ENCODE measurements at places on chromosomes 11 and 22.

GRCh38 chr11:80873310-80873999 lies 1432.6 kb upstream of the TENM4 start:
- DNase-seq, result no peak

DNA sequence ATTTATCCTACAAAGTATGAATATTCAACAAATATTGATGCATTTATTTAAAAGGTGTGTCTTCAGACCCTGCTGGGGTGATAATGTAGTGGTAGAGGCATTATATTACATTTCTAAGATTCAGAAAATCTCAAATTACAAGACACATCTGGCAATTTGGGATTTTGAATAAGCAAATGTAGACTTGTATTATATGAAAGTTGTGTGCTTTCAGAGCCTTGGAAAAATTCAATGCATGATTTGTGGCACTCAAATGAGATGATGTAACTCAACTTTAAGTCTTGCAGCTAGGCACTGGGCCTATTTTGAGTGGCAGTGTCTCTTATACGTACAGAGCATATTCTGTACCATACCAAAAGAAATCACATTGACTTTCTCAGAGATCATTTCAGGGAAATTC lies 214.4 kb downstream of the ETS1 start:
- DNase-seq, result no peak

DNA sequence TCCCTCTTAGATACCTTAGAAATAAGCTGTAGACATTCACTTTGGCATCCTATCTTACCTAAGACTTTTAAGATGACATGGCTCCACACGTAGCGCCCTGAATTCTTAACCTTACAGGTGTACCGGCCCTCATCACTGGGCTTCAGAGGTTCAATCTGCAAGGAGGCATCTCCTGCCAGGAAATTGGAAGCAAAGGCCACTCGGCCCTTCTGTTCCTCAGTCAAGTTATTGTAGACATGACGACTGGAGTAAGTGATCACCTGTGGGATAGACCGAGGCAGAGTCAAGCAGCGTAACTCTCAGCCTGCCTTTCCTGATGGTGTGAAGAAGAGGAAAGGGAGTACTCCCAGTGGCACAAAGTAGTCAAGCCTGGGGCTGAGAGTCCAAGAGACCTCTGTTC lies 22.5 kb upstream of the HSPA8 start:
- no peak for DNase-seq

DNA sequence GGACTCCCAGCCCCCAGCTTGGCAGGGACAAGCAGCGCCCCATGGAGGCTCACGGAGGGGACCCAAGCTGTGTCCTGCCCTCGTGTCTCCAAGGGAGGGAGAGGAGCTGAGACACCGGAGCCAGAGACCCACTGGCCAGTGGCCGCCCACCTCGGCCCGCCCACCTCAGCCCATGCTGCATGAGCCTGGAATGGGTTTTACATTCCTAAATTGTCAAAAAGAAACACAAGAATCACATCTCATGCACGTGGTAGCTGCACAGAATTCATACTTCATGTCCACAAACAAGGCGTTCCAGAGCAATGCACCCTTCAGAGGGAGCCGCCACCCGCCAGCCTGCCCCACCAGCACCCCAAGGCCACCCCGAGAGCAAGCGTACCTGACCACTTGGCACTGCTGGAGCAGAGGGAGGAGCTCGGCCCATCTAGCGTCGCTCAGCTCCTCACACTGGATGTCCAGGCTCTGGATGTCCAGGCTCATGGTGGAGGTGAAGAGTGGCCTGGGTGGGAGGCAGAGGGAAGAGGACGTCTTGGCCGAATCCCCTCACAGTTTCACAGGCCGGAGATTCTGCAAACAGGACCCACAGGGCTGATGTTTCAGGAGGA lies 5.3 kb downstream of the RNH1 start:
- DNase-seq, result no peak

- DNase-seq, result no peak
Measured at GRCh38 chr22:37079158-37079557, 27.6 kb downstream of the KCTD17 start.

- DNase-seq, result no peak
Measured at GRCh38 chr11:26072614-26073153, 259.2 kb upstream of the ANO3 start.

GRCh38 chr11:73141309-73142127 lies 600 bp downstream of the FCHSD2 start:
- DNase-seq, result no peak

DNA sequence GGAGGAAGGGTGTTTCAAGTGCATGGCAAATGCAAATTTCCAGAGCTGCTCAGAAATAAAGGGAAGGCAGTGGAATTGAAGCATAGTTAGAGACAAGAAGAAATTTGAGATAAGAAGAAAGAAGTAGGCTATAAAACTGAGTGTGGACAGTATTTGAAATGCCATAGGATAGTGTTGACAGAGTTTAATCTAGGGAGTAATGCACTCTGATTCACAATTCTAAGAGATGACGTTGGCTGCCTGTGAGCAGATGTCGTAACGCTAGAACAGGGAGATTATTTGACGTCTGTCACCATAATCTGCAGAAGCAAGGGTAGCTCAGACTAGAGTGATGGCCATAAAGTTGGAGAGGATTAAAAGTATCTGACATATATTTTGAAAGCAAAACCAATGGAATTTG lies 389.9 kb upstream of the KIRREL3 start:
- DNase-seq, result no peak

DNA sequence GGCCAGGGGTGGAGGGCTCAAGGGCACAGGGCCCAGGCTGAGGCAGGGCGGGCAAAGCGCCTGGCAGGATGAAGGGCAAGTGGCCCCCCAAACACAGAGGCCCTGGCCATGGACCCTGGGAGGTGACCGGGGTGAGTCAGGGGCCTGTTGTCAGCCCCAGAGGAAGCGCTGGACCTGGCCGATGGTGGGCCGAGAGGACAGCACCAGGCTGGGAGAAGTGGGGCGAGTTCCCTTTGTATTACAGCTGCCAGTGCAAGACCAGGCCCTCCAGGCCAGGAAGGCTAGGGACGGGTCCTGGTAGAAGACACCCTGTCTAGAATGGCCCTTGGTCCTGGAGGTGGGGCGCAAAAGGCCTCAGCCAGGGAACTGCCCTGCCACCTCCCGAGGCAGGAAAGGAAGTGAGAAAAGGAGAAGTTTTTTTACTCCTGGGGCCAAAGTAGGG lies 12.8 kb downstream of the CXCR5 start:
- no peak for DNase-seq

- DNase-seq, result no peak
Measured at GRCh38 chr11:14973621-14974514, 1.7 kb upstream of the CALCA start.

- no peak for DNase-seq
Measured at GRCh38 chr11:66227700-66228099, 40.7 kb upstream of the RAB1B start.

GRCh38 chr11:110329445-110329844 lies 33.0 kb upstream of the RDX start:
- no peak for DNase-seq

DNA sequence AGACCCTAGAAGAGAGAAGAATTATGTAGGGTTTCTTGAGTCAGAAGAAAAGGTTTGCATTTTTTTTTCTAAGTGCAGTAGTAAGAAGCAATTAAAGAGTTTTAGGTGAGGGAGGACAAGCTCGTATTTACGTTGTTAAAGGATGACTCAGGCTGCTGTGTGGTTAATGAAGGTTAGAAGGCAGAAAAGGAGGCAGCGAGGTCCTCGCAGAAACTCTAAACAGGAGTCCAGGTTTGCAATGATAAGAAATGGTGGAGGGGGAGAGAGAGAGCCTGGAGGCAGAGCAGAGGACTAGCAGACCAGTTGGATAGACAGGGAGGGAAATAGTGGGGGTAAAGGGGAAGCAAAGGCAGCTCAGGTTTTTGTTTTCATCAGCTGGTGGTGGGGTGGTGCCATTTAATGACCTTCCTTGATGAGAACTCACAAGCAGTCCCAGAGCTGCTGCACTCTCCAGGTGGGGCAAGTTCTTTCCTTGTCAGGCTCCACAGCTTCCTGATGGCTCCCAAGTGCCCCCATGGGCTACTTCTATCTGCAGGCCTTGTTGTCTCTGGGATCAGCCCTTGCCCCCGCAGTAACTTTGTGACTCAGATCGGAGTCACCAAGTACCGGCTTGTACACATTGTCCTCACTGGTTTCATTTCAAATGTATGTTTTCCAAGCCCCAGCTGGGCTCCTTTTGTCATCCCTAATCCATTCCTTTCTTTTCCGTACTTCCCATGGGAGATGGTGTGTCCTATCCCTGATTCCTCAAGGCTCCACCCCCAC lies 8.3 kb upstream of the INSC start:
- no peak for DNase-seq

DNA sequence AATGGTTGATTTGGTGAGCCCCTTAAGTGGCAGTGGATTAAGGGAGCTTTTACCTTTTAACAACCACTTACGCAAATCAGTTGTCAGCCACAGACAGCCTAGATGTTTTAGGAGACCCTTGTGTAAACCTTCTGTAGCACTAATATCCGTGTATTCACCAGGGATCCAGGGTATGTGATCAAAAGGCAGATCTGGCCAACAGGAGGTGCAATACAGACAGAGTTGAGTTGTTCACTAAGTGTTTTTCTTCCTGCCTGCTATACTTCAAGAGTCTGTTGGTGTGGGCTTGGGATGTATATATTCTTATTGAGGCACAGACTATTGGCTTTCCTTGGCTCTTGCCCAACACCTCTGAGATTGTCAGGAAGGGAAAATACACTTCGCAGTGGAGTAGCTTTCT lies 175.1 kb downstream of the FAT3 start:
- no peak for DNase-seq

- no peak for DNase-seq
Measured at GRCh38 chr11:19345848-19346681, 105.3 kb upstream of the E2F8 start.

DNA sequence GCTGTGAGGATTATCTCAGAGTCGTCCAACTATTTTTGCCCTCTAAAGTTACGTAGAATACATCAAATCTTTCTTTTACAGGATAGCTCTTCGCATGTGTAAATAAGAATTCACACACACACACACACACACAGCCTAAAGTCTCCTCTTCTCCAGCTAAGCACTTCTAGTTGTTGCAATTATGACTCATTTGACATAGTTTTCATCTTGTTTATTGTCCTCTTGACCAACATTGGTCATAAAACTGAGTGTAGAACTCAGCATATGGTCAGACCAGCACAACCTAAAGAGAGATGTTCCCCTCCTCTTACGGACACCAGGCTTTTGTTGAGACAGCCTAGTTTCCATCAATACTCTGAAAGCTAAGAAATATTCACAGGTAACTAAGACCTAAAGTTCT lies 234.2 kb downstream of the BLID start:
- DNase-seq, result no peak

GRCh38 chr11:57241353-57241972 lies 4.4 kb upstream of the APLNR start:
- no peak for DNase-seq

GRCh38 chr22:46587492-46588278 lies 32.5 kb upstream of the GRAMD4 start:
- DNase-seq, result no peak

- DNase-seq, result no peak
Measured at GRCh38 chr11:70314730-70315129, 44.2 kb downstream of the PPFIA1 start.

DNA sequence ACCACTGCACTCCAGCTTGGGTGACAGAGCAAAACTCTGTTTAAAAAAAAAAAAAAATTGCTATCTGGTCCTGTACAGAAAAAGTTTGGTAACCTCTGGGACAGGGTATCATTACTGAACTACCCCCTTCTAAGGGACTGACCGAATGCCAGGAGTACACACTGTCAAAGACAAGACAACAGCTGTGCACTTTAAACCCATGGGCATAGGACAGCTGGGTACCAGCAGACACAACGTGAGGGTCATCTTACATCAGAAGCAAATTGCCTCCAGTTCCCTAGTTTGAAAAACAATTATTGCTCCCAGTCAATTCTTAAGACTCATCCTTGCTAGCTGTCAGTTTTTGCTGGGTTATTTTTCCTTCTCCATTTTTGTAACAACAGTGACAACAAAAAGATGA lies 17.8 kb downstream of the CD59 start:
- DNase-seq, result no peak

Measured in activated CD4-positive, alpha-beta T cell treated with anti-CD3 and anti-CD28 coated beads for 1 hour (primary cell).